ENCODE measurements at places on chromosomes 13 and 19.

GRCh38 chr19:16462757-16463250 lies 9.0 kb downstream of the EPS15L1 start:
- no peak for DNase-seq

DNA sequence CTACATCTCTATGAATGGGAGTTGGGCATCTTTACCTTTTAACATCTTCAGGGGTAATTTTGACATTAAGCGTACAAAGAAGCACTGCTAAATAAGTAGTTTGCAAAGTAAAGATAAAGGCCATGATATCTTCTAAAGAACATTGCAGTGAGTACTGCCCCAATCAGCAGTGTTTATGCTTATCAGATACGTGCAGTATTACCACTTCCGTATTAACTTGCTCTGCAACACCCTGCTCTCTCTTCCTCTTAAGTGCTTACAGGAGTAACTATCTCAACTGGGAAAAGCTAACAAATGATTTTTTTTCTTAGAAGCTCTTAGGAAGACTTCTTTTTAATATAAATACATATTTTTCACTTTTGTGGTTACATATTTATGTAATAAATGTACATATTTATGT lies 793.7 kb upstream of the SLC10A2 start:
- DNase-seq: no peak

GRCh38 chr13:72953391-72953965 lies 105.3 kb upstream of the KLF5 start:
- no peak for DNase-seq

- no peak for DNase-seq
Observed at GRCh38 chr13:55554741-55555140, 1586.0 kb upstream of the PRR20A start.

GRCh38 chr19:35027009-35027408 lies 3.3 kb upstream of the SCN1B start:
- no peak for DNase-seq

- DNase-seq: no peak
Observed at GRCh38 chr13:48181482-48182145, 51.4 kb upstream of the ITM2B start.

GRCh38 chr19:13492128-13492527 lies 14.2 kb downstream of the CACNA1A start:
- DNase-seq: no peak

- DNase-seq: no peak
Observed at GRCh38 chr19:21439201-21439751, 42.3 kb downstream of the ZNF493 start.

DNA sequence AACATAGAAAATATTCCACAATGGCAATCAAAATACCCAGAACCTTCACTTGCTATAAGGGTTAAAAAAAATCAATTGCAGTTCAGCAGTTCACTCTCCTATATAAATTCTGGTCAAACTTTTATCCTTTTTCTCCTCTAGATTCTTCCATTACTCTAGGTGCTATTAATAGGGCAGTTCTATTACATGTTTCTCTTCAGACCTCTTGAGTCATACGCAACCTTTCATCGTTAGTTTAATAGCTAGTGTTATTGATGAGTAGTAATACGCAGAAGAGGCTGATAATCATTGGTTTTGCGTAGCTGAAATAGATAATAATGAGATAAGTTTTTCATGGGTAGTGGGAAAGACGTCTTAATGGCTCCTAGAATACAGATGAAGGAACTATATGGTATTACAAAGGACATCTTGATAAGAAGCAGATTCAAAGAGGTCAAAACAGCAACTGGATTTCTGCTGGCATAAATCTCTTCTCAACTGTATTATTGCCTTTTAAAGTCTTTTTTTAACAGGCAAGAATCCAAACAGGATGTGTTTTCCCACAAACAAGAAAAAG lies 118.3 kb upstream of the STARD13 start:
- no peak for DNase-seq

DNA sequence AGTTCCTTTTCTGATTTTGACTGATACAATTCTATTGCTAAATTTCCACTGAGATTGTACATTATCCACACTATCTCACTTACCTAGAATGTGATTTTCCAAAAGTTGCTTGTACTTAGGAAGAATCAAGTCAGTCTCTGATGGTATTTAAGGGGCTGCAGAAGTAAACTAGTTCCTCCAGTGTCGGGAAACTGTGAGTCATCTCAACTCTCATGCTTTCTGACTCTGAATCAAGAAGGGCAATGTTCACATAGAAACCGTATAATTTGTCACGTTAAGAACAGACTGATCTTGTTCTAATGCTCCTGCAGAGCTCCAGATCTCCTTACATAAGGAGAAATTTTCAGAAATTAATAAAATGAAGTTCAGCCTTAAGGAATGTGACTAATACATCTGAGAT lies 369.3 kb downstream of the KLF5 start:
- no peak for DNase-seq

DNA sequence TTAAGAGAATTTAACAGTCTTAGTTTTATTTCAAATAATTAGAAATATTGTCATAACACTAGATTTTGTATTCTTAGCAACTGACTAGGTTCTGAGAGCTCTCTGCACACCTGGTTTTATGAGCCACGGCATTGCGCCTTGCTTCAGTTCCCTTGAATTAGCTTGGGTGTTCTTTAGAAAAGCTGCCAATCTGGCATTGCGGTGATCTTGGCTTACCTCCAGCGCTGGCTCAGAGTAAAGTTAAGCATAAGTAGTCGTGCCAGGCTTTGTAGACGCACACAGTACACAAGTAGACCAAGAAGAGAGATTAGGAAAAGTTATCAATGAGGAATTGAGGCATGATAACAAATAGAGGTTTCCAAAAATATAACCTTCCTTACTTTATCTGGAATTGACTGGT lies 45.7 kb downstream of the TPP2 start:
- DNase-seq: no peak

GRCh38 chr13:30340331-30341250 lies 33.2 kb upstream of the KATNAL1 start:
- no peak for DNase-seq

- no peak for DNase-seq
Observed at GRCh38 chr13:50094615-50095293, 79.5 kb downstream of the KCNRG start.

- DNase-seq: no peak
Observed at GRCh38 chr13:112142401-112142930, 75.5 kb downstream of the SOX1 start.

DNA sequence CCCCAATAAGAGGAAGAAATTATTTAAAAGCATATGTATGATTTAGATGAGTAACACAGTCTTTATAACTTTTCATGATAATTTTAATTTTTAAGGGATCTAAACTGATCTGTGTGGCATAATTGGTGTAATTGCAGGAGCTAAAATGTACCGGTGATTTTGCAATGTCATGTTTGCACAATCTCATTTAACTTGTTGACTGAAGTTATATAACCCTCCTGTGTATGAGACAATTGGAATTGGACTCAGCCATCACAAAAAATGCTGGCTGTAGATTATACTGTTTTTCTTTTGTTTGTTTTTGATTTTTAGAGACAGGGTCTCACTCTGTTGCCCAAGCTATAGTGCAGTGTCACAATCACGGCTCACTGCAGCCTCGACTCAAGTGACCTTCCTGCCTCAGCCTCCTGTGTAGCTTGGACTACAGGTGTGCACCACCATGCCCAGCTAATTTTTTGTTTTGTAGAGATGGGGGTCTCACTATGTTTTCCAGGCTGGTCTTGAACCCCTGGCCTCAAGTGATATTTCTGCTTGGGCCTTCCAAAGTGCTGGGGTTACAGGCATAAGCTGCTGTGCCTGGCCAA lies 26.1 kb downstream of the FGF9 start:
- no peak for DNase-seq

- DNase-seq: no peak
Observed at GRCh38 chr13:51192348-51192747, 29.9 kb upstream of the FAM124A start.

- peak; percentile 70 for DNase-seq
Observed at GRCh38 chr19:9205501-9206113, 13.8 kb downstream of the OR7D4 start.

DNA sequence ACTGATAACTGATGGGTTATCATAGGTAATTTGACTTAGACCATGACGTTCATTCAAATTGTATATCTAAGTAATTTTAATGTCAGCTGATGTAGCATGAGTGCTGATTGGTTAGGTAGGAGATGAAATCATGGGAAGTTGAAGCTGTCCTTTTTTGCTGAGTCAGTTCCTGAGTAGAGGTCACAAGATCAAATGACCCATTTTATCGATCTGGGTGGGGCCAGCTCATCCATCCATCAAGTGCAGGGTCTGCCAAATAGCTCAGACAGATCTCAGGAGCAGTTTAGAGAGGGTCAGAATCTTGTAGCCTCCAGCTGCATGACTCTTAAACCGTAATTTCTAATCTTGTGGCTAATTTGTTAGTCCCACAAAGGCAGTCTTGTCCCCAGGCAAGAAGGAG lies 35.3 kb upstream of the CD177 start:
- DNase-seq: no peak

DNA sequence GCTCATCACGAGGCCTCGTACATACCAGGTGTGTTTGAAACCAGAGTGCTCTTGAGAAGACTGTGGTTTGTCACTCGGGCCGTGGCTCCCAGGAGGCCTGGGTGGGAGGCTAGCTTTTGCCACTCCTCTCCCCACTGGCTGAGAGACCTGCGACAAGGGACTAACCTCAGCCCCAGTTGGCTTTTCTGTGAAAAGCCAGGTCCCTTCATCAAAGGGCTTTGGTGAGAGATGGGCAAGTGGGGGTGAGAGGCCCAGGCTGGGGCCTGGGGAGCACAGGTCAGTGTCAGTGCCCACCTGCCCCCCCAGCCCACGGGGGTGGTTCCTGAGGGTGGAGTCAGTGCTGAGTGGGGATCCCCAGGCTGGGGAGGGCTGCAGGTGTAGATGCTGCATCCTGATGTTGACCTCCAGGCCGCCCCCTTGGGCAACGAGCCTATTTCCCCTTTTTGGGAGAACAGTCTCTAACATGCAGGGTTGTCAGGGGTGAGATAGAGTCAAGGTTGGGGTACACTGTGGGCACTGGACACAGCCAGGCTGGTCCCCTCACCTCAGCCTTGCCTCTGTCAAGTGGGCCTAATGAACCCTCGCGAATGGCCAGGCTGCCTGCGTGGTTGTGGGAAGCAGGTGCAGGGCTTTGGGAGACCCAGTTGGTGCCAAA lies 661 bp downstream of the KCNJ14 start:
- DNase-seq: no peak

- no peak for DNase-seq
Observed at GRCh38 chr13:110433014-110433413, 125.9 kb downstream of the COL4A2 start.

- no peak for DNase-seq
Observed at GRCh38 chr13:108787700-108788414, 158.4 kb downstream of the MYO16 start.

- DNase-seq: peak; percentile 67
Observed at GRCh38 chr19:19562665-19563347, 24.7 kb downstream of the CILP2 start.

- DNase-seq: no peak
Observed at GRCh38 chr13:90696254-90696653, 651.2 kb upstream of the MIR17HG start.

- DNase-seq: no peak
Observed at GRCh38 chr13:43686557-43686956, 100.2 kb downstream of the ENOX1 start.

- no peak for DNase-seq
Observed at GRCh38 chr13:95533545-95534160, 18.9 kb upstream of the CLDN10 start.

DNA sequence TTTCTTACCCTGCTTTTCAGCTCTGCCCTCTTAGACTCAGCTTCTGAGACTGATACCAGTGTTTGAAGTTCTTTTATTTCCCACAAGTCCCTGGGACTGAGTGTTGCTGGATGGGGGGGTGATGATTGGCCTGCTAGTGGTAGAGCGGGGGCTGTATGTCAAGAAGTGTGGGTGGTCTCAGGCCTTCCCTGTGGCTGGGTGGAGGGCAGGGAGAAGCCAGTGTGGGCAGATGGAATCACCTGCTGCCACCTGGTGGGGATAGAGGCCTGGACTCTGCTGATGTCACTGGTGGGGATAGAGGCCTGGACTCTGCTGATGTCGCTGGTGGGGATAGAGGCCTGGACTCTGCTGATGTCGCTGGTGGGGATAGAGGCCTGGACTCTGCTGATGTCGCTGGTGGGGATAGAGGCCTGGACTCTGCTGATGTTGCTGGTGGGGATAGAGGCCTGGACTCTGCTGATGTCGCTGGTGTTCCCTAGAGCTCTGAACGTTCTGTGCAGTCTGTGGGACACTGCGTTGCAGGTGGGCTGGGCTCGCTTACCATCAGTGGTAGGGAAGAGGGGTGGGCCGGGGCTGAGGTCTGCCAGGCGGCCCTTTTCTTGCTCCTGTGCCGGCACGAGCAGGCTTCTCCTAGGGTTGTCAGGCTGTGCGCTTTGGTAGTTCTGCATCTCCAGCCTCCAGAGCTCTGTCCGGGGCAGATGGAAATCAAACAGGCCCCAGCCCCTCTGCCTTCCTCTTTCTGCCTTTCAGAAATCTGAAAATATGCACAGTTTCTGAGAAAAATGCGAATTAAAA lies 101.3 kb downstream of the ARHGEF7 start:
- DNase-seq: peak; percentile 41

- no peak for DNase-seq
Observed at GRCh38 chr13:51804295-51805172, 571 bp upstream of the DHRS12 start.

- DNase-seq: no peak
Observed at GRCh38 chr13:104967836-104968630, 1567.4 kb downstream of the EFNB2 start.

DNA sequence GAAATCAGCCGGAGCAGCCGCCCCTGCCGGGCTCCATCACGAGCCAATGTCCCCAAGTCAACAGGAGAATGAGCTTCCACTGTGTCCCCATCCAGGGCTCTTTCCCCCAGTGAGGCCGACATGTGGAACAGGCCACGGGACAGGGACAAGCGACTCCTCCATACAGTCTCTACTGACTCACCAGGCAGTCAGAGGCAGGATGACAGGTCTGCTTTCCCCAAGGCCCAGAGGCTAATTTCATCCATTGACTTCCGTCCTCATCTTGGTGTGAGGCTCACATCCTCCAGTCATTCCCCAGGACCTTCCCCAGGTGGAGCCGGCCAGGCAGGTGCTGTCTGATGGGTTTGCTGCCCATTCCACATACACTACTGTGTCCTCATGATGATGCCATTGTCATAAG lies 3.5 kb downstream of the CEACAM6 start:
- no peak for DNase-seq

DNA sequence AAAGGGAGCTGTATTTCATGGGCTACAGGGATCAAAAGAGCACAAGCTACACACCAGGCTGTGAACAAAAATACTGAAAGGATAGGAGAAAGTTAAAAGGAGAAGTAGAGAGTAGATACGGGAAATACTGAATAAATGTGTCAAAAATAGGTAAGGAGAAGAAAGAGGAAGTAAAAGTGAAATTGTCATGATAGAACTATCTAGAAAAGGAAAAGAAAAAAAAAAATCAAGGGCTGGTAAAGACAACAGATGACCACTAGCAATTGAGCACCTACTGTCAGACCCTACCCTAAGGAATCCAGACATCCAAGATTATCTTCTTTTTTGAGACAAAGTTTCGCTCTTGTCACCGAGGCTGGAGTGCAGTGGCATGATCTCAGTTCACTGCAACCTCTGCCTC lies 4.8 kb downstream of the RUBCNL start:
- DNase-seq: no peak

- peak; percentile 90 for DNase-seq
Observed at GRCh38 chr13:114110091-114110829, 22.2 kb downstream of the RASA3 start.

All from CD4-positive, alpha-beta T cell (primary cell).